ENCODE measurements at places on chromosomes 1 and 21.

DNA sequence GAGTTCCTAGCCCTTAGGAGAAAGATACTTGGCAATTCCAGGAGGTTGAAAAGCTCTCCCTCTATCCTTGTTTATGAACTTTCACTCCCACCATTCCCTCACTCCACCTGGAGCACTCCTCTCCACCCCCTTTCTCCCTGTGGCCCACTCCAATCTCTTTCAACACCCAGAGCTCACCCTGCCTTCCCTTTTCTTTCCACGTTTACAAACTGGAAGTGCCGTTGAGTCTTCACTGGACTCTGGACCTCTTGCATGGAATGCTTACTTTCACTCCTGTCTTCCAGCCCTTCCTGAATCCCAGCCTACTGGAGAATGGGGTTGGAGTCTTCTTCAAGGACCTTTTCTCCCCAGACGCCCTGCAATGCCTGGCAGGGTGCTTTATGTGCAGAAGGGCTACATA, 198.5 kb downstream of the RHOU start:
- no peak for DNase-seq

DNA sequence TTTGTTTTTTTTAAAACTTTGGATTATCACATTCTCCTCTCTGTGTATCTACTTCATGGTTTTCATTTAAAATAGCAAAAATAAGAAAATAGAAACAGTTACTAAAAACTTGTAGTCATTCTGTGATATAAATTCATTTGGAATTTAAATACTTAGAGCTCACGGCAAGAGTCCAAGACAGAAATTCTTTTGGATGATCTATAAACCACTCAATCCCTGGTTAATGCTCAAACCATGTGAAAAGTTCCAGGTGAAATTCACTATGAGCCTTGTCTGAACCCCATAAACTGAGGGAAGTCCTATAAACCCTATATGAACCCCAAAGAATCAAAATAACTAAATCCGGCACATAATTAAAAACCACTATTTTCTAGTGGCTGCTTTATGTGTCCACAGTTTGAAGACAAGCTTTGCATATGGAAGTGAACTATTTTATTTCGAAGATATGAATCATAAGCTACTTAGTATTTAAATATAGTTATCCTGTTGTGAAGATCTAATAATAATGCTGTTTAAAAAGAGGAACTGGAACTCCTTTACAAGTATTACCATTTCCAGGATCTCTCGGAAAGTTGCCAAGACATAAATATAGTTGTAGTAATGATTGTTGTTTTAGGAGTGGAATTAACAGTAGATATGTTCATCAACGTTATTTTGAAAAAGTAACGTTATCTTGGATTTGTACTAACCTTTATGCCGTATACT, 163.5 kb downstream of the NFIA start:
- DNase-seq: no peak

- DNase-seq: no peak
Measured at GRCh38 chr1:228015276-228016180, 8.7 kb downstream of the WNT3A start.

- no peak for DNase-seq
Measured at GRCh38 chr1:21302747-21303715, 12.8 kb upstream of the ECE1 start.

- no peak for DNase-seq
Measured at GRCh38 chr1:66298464-66298863, 235.5 kb upstream of the SGIP1 start.

GRCh38 chr1:66247415-66248208, 286.3 kb upstream of the SGIP1 start:
- no peak for DNase-seq

DNA sequence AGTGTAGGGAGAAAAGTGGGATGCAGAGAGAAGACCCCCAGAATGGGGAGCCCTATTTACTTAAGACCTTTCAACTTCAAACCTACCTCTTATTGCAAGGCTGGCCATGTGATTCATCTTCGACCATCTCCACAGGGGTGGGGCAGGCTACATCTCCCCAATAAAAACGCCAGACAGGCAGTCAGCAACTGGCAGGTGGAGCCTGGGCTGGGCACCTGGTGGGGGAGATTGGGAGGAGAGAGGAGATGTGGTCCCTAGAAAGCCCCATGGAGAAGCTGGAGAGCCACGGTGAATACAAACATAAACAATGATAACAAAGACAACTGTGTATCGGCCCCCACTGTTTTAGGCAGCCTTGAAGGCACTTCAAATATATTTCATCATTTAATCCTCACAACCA, 336.7 kb upstream of the PROX1 start:
- DNase-seq: no peak

- DNase-seq: no peak
Measured at GRCh38 chr1:239997160-239997514, 94.5 kb upstream of the FMN2 start.

DNA sequence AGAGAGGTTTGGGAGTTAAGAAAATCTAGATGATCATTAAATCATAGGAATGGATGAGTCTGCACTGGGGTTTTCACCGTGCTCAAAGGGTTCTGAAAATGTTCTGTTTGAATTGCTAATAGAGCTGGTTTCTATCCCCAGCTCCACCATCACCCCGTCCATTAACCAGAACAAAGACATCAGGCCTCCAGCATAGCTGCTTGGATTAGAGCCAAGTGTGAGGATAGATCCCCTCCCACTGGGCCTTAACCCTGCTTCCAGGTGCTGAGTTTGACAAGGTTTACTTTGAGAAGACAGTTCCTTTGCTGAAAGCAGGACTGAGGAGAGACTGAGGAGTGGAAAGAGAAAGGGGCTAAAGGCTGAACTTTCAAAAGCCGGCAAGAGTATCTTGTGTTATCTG, 48.3 kb downstream of the MPZL1 start:
- DNase-seq: no peak

DNA sequence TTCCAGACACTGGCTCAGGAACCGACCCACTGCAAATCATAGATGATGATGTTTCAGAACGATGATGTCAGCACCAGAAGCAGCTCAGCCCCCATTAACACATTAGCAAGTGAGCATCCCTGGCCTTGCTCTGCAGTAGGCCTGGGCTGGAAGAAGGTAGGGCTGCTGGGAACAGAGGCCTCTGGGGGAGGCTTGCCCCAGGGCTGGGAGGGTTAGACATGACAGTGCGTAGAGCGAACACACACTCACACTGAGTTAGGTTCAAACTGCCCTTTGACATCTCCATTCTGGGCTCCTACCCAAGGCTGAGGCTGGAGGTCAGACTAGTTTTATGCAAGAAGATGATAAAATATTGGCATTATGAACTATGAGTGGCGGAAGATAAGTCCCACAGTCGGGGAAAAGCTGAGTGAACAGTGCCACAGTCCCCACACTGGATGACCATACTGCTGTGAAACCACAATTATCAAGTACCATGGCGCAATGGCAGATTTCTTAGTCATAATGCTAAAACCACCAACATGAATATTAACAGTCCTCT, 91.1 kb downstream of the DMRTB1 start:
- no peak for DNase-seq

DNA sequence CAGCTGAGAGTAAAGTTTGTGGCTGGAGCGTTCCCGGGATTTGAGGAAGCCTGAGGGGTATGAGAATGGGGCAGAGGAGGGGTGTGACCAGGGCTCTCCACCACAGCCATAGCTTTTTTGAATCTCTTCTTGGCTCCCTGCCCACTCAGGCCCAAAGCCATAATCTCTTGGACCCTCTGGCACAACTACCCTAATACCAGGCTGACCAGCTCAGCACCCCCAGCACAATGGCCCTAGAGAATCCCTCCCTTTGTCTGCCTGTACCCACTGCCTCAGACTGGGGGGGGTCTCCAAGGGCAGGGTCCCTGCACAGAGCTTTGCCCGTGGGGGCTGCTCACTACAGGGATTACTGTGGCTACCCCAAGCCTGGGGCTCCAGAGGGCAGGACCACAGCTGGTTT, 7.5 kb downstream of the DENND4B start:
- no peak for DNase-seq

GRCh38 chr1:199546323-199546722, 481.2 kb upstream of the NR5A2 start:
- DNase-seq: no peak

DNA sequence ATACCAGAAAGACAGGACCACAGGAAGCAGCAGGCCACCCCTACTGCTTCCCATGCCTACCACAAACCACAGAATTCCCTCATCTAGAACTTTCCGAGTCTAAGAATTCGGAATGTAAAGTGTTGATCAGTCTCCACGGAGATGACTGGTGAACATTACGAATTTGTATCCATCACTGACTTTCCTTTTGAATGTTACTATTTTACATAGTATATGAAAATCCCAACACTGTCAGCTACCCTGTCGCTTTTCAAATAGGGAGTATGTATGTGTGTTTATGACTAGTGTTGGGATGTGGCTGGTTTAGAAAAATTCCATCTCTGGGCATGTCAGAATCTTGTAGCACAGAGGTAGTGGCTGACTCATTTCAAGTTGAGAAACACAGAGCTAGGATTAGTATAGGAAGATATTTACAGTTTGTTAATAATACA, 118.2 kb downstream of the COQ8A start:
- DNase-seq: no peak

GRCh38 chr1:219119839-219120238, 53.8 kb upstream of the LYPLAL1 start:
- no peak for DNase-seq

DNA sequence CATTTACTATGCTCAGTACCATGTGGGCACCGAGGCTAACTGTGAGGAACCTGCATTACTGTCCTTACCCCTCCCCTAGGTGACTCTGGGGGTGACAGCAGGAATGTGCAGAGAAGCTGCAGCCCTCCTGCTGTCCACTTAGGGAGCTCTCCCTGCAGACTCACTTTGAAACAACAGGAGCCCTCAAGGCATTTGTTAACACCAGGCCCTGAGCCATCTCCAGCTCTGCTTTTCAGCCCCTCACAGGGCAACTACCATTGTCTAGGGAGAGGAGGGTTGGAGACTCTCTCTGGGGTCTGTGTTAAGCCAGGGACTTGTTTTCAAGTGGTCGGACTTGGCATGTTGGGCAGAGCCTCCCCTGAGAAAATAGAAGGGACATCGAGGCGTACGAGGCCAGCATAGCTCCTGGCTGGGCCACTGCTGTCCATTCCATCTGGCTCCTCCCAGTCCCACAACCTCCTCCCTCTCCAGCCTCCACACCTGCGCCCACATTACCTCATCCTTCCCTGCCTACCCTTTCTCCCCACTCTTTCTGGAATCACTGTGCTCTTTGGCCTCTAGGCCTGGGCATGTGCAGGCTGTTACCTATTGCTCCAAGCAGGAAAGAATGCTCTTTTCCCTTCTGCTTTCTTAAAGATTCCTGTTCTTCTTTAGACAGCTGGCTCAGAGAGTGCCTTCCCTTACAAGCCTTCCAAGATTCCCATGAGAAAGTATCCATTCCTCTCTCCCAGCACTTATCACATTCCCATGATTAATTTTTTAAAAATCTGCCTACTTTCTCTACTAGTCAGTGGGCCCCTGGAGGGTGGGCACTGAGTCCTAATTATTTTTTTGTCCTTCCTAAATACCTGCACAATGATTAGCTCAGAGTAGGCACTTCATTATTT, 102.7 kb upstream of the GCLM start:
- DNase-seq: no peak

- no peak for DNase-seq
Measured at GRCh38 chr1:243471754-243472745, 216.2 kb downstream of the SDCCAG8 start.

DNA sequence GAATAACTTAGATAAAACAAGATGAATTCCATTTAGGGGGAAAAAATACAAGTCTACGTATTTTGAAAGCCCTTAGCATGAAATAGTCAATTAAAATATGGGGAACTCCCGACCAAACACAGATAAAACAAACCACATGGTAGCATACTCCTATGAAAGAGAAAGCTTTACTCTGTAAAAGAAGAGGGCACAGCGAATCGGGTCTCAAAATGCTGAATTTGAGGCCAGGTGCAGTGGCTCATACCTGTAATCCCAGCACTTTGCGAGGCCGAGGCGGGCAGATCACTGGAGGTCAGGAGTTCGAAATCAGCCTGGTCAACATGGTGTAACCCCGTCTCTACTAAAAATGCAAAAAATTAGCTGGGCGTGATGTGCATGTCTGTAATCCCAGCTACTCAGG, 116.9 kb upstream of the TIAM1 start:
- DNase-seq: no peak

GRCh38 chr21:44618909-44619308, 7.0 kb downstream of the KRTAP10-8 start:
- no peak for DNase-seq

- DNase-seq: no peak
Measured at GRCh38 chr1:94027721-94028515, 93.0 kb downstream of the ABCA4 start.

DNA sequence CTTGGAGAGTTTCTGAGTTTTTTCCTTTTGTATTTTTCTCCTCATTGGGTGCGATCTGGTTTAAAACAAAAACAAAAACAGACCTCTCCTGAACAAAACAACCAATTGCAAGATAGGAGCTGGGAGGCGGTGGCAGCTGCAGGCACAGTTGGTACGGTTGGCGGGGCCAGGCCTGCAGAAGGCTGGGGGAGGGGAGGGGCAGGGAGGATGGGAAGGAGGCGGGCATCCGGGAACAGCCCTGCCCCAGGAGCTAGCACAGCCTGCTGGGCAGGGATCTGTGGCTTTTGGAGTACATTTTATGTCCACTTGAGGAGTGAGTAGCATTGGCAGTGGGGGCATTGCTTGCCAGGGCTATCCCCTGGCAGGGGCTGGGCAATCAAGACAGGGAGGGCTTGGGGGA, 5.2 kb downstream of the CAPN9 start:
- DNase-seq: peak; percentile 67

DNA sequence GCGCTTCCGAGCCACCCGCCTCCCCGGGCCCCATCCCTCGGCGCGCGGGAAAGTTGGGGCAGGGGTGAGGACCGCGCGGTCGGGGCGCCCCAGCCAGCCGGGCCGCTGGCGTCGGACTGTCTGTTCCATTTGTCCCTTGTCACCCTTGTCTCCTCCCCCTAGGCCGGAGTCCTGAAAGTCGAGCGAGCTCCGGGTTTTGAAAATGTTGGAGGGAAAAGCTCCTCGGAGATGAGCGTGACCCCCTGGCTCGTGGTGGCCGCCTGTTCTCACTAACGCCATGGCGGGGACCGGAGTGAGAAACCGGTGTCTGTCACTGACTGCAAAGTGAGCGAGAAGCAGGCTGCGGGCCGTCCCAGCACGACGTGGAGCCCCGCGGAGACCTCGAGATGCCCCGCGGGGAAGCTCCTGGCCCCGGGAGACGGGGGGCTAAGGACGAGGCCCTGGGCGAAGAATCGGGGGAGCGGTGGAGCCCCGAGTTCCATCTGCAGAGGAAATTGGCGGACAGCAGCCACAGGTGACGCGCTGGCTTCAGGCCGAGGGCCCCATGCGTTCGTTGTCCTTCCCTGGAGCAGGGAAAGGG, 491 bp downstream of the PER3 start:
- no peak for DNase-seq

DNA sequence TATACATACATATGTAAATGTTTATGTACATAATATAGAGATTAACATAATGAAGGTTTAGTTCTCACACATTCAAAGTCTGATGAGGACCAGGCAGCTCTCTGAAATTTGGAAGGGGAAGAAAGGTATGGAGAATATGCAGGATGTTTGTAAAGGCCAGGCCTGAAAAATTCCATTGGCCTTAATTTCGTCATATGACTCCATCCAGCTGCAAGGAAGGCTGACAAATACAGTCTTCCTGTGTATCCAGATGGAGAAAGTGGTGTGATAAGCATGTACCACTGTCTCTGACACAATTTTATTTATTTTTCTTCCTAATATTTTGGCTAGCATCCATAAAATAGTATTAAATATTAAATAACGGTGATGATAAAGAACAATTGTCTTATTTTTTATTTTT, 6.3 kb upstream of the SGIP1 start:
- no peak for DNase-seq
